ENCODE measurements at places on chromosomes 13 and 19. TPM values are rescaled to one million over a fixed set of nuclear protein-coding genes. Genes with fewer than 3 reads are reported as not detected.

The LILRA1 gene
- not detected for total RNA-seq

The FCAR gene
- total RNA-seq: not detected

The NPAS1 gene
- 0.44 TPM for total RNA-seq

The KASH5 gene
- not detected for total RNA-seq

The GNG8 gene
- total RNA-seq: not detected

The SELENOV gene
- total RNA-seq: not detected

The FFAR1 gene
- total RNA-seq: not detected

The FBXL3 gene
- total RNA-seq: 32.5 TPM
